ENCODE measurements at places on chromosomes 13 and 19. TPM values are rescaled to one million over a fixed set of nuclear protein-coding genes. Genes with fewer than 3 reads are reported as not detected.

GRCh38 chr13:82681535-82681934 lies 1200.7 kb downstream of the SLITRK1 start:
- no peak overlapping the region for H3K4me3 ChIP-seq
- no peaks in the 10 kb centered on the region for H3K4me1 ChIP-seq
- no peak for DNase-seq

DNA sequence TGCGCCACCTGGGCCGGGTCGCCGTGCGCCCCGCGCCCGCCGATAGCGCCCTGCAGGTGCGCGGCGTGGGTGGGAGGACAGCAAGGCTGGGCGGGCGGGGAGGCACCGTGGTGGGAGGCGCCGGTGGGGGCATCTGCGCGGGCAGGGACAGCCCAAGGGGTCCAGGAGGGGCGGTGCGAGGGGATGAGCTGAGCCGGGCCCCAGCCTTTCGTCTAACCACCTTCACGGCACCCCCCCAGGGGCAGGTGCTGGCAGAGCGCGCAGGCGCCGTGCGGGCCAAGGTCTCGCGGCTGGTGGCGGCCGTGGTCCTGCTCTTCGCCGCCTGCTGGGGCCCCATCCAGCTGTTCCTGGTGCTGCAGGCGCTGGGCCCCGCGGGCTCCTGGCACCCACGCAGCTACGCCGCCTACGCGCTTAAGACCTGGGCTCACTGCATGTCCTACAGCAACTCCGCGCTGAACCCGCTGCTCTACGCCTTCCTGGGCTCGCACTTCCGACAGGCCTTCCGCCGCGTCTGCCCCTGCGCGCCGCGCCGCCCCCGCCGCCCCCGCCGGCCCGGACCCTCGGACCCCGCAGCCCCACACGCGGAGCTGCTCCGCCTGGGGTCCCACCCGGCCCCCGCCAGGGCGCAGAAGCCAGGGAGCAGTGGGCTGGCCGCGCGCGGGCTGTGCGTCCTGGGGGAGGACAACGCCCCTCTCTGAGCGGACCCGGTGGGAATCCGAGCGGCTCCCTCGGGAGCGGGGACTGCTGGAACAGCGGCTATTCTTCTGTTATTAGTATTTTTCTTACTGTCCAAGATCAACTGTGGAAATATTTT lies 3.1 kb downstream of the KISS1R start:
- no peaks in the 10 kb centered on the region for H3K27me3 ChIP-seq
- peak; percentile 70 for DNase-seq
- no peaks in the 10 kb centered on the region for H3K36me3 ChIP-seq
- peaks cover 9% of the 10 kb centered on the region for H3K4me1 ChIP-seq

DNA sequence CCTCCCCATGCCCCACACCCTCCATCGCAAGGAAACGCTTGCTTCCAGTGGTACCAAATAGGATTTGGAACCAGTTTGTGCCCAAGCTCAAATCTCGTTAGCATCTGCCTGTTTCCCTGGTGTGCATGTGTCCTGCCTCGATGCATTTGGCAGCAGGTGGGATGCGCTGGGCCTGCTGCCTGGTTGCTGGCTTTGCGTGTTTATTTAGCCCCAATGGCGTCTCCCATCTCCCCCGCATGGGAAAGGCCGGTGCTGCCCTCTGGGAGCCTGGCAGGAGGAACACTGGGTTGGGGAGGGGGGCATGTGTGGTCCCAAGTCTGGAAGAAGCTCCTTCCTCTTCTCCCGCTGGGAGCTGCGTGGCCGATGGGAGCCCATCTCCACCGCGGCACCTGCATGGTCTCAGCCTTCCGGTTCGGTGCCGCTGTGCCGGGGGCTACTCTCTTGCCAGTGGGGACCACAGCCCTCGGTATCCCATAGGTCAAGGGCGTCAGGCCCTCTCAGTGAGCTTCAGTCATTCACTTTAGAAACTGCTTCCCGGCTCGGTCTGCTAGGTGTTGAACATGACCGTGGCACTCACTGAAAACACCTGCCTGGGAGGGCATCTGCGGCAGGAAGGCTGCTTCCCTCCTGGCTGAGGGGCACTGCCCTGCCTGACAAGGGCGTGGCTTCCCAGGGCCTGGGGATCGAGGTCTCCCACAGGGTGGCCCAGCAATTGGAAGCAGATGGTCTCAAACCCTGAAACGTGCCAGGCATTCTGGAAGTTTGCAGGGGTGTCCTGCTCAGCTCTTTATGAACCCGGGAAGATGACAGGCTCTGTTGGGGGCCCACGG lies 11.8 kb upstream of the F7 start:
- H3K27ac ChIP-seq: no peak overlapping the region
- H3K27me3 ChIP-seq: no peaks in the 10 kb centered on the region
- no peak overlapping the region for H3K4me3 ChIP-seq
- no peaks in the 10 kb centered on the region for H3K36me3 ChIP-seq

- DNase-seq: peak; percentile 60
- H3K36me3 ChIP-seq: no peaks in the 10 kb centered on the region
- peaks cover 3% of the 10 kb centered on the region for H3K4me1 ChIP-seq
- peaks cover 35% of the 10 kb centered on the region for H3K27me3 ChIP-seq
These were observed 12.9 kb downstream of the NOVA2 start for GRCh38 chr19:45960595-45961235.

- peaks cover 17% of the 10 kb centered on the region for H3K36me3 ChIP-seq
- H3K4me3 ChIP-seq: no peak overlapping the region
- peaks cover 36% of the 10 kb centered on the region for H3K4me1 ChIP-seq
- H3K27me3 ChIP-seq: no peaks in the 10 kb centered on the region
- no peak for DNase-seq
- H3K27ac ChIP-seq: no peak overlapping the region
These were observed 28.6 kb downstream of the ALOX5AP start for GRCh38 chr13:30763786-30764413.

- peaks cover 27% of the 10 kb centered on the region for H3K4me1 ChIP-seq
- no peak overlapping the region for H3K4me3 ChIP-seq
- H3K36me3 ChIP-seq: no peaks in the 10 kb centered on the region
- DNase-seq: no peak
- H3K27ac ChIP-seq: no peak overlapping the region
These were observed 214.6 kb downstream of the RBM26 start for GRCh38 chr13:79191501-79191900.

DNA sequence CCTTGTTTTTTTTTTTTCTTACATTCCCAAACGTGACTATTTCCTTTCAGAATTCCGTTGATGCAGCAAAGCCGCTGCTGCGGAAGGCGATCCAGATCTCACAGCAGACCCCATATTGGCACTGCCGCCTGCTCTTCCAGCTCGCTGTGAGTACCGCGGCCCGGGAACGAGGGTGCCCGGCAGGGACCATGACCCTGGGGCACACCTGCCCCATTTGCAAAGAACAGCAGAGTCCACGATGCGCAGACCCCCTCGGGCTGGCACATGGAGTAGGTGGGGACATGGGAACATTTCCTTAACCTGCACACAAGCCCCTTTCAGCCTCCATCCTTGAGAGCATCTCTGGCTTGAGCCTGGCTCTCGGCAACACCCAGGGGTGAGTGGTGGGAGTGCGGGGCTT lies 16.5 kb downstream of the MAU2 start:
- no peaks in the 10 kb centered on the region for H3K27me3 ChIP-seq
- no peak overlapping the region for H3K27ac ChIP-seq
- no peak overlapping the region for H3K4me3 ChIP-seq
- H3K36me3 ChIP-seq: no peaks in the 10 kb centered on the region
- DNase-seq: no peak
- peaks cover 7% of the 10 kb centered on the region for H3K4me1 ChIP-seq

GRCh38 chr13:27007166-27007565 lies 164.4 kb downstream of the USP12 start:
- peaks cover 32% of the 10 kb centered on the region for H3K27me3 ChIP-seq
- no peak for DNase-seq
- no peak overlapping the region for H3K4me3 ChIP-seq
- H3K4me1 ChIP-seq: peaks cover 2% of the 10 kb centered on the region
- H3K27ac ChIP-seq: no peak overlapping the region

DNA sequence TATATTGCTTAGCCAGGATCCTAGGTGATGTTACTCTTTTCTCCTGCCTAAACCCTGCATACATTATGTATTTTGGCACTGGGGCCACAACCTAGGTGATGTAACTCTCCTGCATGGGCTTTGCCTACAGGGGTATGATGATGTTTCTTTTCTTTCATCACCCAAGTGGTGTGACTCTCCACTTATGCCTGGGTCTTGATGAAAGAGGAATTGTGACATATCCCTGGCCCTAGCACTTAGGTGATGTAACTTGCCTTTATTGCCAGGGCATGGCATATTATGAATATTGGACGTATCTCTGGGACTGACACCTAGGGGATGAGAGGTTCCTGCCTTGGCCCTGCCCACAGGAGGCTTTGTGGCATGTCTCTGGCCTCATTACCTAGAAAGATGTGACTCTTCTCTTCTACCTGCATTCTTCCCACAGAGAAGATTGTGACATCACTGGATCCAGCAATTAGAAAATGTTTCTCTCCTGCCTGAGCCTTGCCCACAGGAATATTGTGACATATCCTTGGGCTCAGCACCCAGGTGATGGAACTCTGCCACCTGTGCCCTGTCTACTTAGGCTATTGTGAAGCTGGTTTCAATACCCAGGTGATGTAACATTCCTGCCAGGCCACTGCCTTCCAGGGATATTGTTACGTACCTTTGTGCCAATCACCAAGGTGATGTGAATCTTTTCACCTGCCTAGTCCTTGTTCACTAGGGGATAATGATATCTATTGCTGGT lies 27.3 kb upstream of the ZNF254 start:
- no peak for DNase-seq
- peaks cover 33% of the 10 kb centered on the region for H3K36me3 ChIP-seq
- H3K27ac ChIP-seq: peak overlapping the region; percentile 13
- peaks cover 30% of the 10 kb centered on the region for H3K4me1 ChIP-seq
- no peak overlapping the region for H3K4me3 ChIP-seq

- no peak overlapping the region for H3K4me3 ChIP-seq
- no peak overlapping the region for H3K27ac ChIP-seq
- H3K36me3 ChIP-seq: peaks cover 29% of the 10 kb centered on the region
- no peak for DNase-seq
- peaks cover 23% of the 10 kb centered on the region for H3K27me3 ChIP-seq
These were observed 38.6 kb upstream of the ZNF30 start for GRCh38 chr19:34888091-34888490.

- peak overlapping the region; percentile 63 for H3K4me3 ChIP-seq
- no peaks in the 10 kb centered on the region for H3K36me3 ChIP-seq
- peak overlapping the region; percentile 26 for H3K27ac ChIP-seq
These were observed 10.2 kb downstream of the SNRPD2 start for GRCh38 chr19:45681391-45682015.

DNA sequence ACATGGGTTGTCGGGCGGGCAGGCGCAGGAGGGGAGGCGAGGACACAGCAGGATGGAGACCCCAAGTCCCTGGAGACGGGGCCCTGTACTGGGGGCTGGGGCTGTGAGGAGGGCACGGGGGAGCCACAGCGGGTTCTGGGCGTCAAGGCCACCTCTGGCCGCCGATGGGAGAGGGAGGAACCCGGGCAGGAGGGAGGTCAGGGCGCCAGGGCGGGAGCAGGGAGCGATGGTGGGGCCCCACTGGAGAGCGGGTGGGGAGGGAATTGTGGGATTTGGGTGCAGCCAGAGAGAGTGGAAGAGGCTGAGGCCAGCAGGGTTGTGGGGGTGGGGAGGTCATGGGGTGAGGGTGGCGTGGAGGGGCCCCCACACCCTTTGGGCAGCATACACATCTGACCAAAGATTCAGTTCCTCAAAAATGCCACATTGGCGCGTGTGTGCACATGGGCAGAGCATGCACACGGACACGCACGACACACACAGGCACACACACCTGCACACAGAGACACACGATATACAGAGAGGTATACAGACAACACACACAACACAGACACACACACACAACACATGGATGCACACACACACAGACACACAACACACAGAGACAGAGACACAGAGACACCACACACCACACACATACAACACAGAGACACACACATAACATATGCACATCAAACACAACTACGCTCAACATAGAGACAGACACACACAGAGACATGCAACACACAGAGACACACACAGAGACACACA lies 54.9 kb downstream of the AP1M1 start:
- H3K36me3 ChIP-seq: peaks cover 6% of the 10 kb centered on the region
- DNase-seq: no peak
- H3K4me1 ChIP-seq: peaks cover 17% of the 10 kb centered on the region
- H3K27me3 ChIP-seq: no peaks in the 10 kb centered on the region

Gene SPRED3
- total RNA-seq: 2.5 TPM

Gene CKM
- total RNA-seq: not detected

Gene CCL25
- not detected for total RNA-seq

Gene TMEM86B
- 31.6 TPM for total RNA-seq

Gene ZNF536
- not detected for total RNA-seq

Gene C3
- 9.2 TPM for total RNA-seq

Gene EMC10
- total RNA-seq: 106 TPM

Gene SLC7A1
- 80.2 TPM for total RNA-seq
